ENCODE measurements at places on chromosomes 16 and 17.

DNA sequence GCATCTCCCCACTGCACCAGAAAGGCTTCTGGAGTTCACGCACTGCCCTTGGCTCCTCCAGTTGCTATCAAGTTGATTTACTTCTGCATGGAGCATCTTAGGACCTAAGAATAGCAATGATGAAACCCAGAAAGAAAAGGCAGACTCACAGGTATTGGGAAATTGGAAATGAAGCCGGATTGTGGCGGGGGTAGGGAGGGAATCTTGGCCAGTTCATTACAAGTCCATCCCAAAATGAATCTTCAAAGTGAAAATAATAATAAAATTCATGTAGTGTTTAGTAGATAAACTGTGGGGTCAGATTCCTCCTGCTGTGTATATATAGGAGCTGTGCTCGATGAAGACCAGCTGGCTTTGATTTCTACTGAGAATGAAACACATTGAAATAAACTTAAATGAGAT is 33.7 kb downstream of the TEKT3 start:
- no peak for DNase-seq

DNA sequence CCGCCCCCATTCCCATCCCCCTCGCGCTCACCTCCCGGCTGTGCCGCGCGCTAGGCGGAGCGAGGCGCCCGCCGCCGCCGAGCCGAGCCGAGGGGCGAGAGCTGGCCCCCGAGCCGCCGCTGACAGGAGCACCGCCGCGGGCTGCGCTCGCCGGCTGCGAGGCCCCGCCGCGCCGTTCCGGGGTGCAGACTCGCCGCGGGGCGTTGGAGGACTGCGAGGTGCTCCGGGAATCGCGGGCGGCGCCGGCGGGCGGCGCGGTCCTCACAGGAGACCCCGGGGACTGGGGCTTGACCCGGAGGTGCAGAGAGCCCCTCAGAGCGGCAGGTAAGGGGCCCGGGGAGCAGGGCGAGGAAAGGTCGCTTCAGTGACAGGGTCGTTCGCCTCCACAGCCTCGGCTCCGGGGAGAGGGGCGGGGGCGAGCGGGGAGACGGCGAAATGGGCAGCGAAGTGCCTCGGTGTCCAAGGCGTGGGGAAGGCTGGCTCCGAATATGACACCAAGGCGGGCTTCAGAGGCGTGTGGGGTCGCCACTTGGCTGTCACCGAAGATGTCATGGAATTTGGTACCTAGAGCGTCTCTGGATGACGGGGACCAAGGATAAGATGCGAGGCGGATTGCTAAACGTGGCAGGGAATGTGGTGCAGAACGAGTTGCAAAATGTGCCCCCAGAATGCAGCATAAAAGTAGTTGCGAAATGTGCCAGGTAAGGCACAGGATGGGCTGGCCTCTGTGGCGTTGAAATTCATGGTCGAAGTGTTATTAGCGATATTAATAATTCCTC is 580 bp downstream of the TANC2 start:
- peak; percentile 66 for DNase-seq

DNA sequence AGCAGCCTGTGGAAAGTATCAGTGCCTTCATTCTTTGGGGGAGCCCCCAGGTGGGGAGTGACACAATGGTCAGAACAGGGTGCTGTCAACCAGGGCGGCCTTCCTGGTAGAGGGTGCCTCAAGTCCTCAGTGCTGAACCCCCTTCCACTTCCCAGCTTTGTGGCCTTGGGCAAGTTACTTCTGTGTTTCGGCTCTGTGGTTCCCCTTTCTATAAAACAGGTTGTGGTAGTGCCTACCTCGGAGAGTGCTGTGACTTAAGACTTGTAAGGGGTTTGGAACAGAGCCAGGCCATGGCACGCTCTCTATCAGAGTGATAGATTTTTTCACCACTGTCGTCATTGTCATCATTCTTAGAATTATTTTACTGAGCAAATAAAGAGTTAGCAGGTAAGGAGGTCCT is 141.1 kb downstream of the CCDC182 start:
- DNase-seq: peak; percentile 67

DNA sequence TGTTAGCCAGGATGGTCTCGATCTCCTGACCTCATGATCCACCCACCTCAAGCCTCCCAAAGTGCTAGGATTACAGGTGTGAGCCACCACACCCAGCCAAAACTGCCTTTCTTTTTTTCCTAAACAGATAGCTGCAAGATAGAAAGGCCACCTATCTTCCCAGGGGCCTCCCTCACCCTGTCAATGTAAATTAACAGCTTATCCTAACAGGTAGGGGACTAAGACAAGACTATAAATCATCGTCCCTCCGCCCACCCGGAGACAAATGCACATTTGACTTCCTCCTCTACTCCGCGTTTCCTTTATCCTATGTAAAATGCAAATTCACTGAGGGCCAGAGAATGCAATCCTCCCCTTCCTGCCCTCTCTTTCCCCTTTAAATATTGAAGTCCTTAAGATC is 71.4 kb downstream of the MARF1 start:
- DNase-seq: no peak

DNA sequence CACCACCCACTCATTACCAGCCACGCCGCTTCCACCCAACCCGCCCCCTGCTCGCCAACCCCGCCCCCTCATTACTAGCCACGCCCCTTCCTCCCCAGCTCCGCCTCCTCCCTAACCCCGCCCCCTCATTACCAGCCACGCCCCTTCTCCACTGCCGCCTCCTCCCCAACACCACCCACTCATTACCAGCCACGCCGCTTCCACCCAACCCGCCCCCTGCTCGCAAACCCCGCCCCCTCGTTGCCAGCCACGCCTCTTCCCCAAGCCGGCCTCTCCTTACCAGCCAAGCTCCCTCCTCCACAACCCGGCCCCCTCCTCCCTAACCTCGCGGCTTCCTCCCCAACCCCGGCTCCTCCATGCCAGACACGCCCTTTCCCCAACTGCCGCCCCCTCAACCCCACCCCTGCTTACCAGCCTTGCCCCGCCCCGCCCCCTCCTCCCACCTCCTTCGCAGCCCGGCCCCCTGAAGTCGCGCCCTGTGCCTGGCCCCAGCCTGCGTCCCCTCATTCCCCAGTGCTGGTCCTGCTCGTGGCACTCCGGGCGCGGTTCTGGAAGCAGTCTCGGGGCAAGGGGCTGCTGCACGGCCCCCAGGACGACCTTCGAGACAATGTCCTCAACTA is 7.3 kb downstream of the SLC22A31 start:
- DNase-seq: no peak

GRCh38 chr16:49378238-49378637 is 4.6 kb downstream of the C16orf78 start:
- no peak for DNase-seq

DNA sequence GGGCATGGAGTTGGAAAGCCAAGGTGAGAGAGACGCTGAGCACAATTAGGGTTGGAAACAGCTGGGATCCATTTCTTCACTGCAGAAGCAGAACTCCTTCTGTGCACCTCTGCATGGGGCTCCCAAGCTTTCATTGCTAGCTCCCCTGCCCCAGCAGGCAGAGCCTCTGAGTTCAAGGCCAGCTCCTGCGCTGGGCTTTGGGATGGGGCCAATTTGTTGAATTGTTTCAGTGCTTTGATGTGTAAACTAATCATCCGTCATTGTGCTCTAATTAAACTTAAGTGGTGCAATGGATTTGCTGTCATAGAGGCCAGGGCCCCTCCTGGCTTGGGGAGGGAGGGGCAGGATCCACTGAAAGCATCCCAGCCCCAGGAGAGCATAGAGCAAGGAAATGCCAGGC is 13.5 kb upstream of the LYRM9 start:
- DNase-seq: no peak

DNA sequence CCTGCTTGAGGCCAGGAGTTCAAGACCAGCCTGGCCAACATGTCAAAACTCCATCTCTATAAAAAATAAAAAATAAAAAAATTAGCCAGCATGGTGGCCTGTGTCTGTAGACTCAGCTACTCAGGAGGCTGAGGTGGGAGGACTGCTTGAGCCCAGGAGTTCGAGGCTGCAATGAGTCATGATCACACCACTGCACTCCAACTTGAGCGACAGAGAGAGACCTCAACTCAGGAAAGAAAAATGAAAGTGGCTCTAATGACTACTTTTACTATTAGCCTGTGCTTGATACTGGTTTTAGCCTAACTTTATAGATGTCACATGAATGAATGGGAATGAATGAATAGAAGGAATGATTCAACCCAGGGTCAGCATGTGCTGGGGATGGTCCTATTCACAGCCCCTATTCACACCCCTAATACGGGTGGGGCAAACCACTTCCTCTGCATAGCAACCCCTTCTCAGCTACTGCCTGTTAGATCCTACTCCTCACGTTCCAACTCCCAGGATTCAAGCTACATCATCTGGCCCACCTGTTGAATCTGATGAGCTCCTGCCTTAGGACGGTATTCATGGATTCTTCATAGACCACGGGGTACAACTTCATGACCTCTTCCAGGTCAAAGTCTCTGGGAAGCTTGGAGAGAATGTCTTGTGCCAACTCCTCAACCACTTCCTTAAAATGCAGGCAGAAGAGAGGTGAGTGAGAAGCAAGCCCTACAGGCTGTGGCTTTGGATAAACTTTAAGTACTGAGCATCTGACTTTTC is 40.5 kb downstream of the LYRM1 start:
- no peak for DNase-seq

GRCh38 chr17:73667181-73667959 is 23.1 kb upstream of the SDK2 start:
- DNase-seq: no peak

DNA sequence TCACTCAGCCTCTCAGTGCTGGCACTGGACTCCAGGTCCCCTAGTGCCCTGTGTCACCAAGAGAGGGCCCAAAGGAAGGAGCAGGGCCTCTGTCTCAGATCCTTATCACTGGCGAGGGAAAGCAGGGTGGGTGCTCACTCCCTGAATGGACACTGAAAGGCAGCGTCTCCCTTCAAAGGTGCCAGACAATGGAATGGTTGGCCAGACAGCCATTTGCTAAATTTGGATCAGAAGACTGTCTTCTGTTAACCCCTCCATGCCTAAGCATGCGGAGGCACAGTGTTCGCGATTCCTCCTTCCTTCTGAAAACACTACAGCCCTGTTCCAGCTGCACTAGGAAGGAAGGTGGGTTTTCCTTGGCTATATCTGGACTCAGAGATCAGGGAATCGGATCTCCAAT is 48.4 kb downstream of the SRCIN1 start:
- DNase-seq: no peak

DNA sequence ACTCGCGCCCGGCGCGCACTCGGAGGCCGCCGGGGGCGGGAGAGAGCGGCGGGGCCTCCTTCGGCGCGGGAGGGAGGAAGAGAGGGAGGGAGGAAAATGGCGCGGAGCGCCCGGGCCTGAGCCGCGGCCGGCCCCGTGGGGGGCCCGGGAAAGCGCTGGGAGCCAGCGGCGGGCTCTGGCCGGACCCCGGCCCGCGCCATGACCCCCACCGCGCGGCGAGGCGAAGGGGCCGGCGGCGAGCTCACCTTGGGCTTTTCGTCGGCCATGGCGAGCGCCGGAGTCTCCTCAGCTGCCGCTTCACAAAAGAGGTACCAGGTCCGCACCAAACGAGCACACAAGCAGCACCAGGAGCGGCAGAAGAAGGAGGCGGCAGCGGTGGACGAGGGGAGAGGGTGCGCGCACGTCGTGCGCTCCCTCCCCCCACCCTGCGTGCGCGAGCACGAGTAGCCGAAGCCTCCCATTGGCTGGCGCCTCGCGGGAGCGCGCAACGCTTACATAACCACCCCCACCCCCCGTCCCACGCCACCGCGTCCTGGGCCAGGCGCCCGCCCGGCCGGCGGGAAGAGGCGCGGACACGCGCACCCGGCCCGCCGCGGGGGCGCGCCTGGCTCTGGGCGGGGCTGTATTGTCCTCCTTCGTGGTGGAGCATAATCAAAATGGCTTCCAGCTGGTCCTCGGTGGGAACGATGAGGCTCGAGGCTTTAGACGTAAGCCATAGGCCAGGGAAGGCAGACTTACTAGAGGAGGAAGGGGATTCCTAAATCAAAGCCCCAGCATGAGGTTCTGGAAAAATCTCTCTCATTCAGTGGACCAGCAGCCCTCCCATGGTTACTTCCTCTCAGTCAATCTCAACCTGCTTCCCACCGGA is at the start of gene SUMO2:
Gene SUMO2, minus strand, starts transcription at position 391 of the 868 bp plus-strand sequence. Its CDS starts 125 bp downstream, at position 266.
- peak; percentile 95 for DNase-seq

GRCh38 chr17:76844846-76845245 is 23.4 kb upstream of the MGAT5B start:
- no peak for DNase-seq
